ENCODE measurements at places on chromosomes 16 and 17.

DNA sequence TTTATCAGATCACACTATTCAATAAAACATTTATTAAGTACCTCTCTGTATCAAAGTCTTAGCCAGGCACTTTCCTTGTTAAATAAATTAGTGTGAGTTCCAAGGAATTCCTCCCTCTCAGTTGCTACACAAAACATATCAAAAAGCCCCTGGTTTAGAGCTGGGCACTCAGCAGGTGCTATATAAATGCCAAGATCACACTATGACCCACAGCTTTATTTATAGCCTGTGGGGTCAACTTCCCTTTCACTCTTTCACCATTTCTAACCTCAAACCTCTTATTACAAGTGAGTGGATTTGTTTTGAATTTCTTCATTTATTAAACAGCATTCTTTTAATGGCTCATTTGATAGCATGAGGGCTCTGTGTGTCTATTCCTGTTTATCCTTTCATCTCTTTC lies 112.6 kb upstream of the MPHOSPH6 start:
- DNase-seq: no peak

GRCh38 chr17:31859487-31860008 lies 504 bp upstream of the COPRS start:
- DNase-seq: no peak

GRCh38 chr17:2064147-2064489 lies 9.2 kb downstream of the HIC1 start:
- no peak for DNase-seq

GRCh38 chr16:85519540-85520231 lies 93.4 kb upstream of the GSE1 start:
- DNase-seq: no peak

DNA sequence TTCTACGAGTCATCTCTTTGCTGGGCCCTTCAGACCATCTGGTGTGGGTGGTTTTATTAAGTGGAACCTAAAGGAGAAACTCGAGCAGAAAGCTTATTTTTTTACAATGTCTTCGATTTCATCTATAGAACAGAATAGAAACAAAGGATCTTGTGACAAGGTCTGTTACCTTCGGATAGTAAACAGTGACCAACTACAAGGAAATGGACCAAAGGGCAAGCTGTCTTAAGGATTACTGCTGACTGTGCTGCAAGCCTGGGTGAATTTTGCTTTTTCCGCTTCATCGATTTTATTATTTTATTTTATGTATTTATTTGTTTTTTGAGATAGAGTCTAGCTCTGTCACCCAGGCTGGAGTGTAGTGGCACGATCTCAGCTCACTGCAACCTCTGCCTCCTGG lies 348.9 kb upstream of the ERCC4 start:
- no peak for DNase-seq

- no peak for DNase-seq
Measured at GRCh38 chr17:81586096-81586495, 33.9 kb upstream of the FAAP100 start.

GRCh38 chr17:3034578-3034920 lies 28.9 kb downstream of the OR1D5 start:
- DNase-seq: no peak

DNA sequence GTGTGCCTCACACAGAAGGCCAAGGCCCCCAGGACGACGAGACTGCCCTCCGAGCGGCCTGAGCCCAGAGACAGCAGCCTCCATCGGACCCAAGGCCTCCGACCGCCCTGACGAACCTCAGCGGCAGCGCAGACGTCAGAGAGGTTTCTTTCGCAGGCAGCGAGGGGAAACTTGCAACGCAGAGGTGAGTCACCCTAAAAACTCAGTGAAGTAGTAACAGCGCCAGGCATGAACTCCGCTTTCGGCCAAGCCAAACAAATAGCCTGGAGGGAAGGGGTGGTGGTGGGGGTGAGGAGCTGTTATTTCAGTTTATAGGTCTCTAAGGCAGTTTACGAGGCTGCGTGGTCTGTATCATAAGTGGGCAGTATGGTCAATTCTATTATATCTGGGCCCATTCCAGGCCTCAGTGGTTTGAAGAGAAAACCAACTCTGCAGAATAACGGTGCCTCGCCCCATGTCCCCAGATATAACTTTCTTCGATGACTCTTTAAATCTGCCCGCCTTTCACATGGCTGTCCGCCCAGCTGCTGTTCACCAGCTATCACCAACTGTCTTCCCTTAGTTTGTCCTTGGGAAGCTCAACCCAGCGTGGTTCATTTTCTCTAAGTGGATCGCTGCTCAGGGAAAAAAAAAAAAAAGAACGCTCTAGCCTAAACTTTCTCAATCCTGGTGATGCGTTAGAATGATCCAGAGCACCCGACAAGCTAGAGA lies 43.5 kb upstream of the FOXF1 start:
- no peak for DNase-seq

All from stimulated activated CD4-positive, alpha-beta T cell treated with anti-CD3 and anti-CD28 coated beads, Interleukin-4, amount 100 ng/mL, for 1 hour (primary cell).